ENCODE measurements at places on chromosomes 2 and 18. TPM values are rescaled to one million over a fixed set of nuclear protein-coding genes. Genes with fewer than 3 reads are reported as not detected.

GRCh38 chr2:148023861-148024260 lies 3.0 kb downstream of the MBD5 start:
- no peak for DNase-seq

DNA sequence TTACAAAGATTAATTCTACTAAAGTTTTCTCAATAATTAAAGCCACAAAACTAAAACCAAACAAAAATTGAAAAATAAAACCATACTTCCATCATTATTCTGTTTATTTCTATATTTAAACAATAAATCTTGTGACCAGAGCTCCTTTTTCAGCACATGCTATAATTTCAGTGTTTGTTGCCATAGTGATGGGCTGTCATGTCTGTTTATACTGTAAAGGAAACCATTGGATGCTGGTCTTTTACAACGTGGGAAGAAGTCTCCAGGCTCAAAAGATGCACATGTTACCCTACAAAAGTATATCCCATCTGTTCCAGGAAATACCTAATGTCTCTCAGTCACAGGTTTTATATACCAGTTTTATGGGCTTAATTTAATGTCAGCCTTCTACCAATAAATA lies 100.1 kb upstream of the MC2R start:
- DNase-seq = no peak

DNA sequence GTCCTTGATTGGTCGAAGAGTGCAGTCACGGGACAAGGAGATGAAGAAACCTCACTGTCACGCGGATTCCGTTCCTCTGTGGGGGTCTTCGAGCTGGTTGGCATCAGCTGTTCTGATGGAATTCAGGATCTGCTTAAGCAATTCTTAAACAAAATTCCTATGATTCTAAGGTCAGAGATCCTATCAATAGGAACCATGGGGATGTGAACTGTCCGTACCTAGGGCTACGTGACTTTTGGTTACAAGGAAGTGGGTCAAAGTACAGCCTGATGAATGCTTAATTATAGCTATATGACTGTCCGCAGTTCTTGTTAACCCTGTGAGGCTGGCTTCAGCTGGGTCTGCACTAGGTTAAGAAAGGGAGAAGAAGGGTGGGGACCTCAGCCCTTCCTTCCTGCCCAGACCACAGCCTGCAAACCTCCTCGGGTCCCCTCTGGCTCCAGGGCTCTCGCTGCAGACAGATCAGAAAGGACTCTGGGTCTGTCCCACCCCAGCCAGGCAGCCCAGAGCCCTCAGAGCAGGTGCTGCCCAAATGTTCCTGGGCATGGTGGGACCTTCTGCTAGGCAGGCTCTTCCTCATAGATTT lies 44.2 kb upstream of the TAF1B start:
- DNase-seq = no peak

GRCh38 chr2:88010136-88010535 lies 6.2 kb downstream of the RNU2-63P start:
- DNase-seq = no peak

DNA sequence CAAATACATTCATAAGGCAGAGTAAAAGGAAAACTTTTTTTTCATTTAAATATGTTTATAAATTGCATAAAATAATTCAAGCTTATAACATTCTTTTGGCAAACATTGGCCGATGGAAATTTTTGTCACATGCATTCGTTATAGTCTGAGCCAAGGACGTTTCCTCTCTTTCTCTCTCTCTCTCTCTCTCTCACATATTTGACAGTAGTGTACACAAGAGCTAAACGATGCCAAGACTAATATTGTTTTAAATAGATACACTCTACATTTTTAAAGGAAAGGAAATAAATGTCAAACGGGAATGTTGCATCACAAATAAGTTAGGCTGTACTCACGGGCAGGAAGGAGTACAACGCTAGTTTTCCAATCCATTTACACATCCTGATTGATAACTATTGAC lies 251.1 kb upstream of the SMIM21 start:
- DNase-seq = no peak

G6PC2 gene
- total RNA-seq = not detected

DNA sequence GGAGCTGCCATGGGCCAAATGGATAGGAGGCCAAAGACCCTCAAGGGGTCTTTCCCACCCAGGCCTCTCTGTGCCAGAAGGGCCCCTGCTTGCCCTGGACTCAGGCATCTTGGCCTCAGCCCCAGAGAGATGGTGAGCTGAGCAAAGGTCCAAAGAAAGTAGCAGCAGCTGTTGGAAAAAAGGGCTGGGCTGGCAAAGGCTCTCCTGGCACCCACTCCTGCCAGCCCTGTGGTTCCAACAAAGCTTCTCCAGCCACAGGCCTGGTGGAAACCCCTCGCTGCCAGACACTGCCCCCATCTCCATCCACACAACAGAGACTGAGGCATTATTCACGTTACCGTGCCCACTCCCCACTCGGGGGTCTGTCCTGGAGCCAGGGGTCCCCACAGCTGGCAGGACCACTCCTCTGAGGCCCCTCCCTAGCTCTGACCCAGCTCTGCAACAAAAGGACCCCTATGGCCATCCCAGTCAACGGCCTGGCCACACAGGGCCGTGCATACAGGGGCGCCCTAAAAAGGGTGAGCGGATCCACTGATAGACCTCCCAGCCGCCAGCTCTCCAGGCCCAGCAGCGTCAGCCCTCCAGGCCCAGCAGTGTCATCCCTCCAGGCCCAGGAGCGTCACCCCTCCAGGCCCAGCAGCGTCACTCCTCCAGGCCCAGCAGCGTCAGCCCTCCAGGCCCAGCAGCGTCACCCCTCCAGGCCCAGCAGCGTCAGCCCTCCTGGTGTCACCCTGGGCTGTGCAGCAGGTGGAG lies 10.1 kb downstream of the BIN1 start:
- peak; percentile 93 for DNase-seq

- DNase-seq = no peak
Measured at GRCh38 chr2:5020116-5020875, 671.9 kb upstream of the SOX11 start.

GRCh38 chr18:46319783-46320182 lies 215.6 kb downstream of the HAUS1 start:
- no peak for DNase-seq

DNA sequence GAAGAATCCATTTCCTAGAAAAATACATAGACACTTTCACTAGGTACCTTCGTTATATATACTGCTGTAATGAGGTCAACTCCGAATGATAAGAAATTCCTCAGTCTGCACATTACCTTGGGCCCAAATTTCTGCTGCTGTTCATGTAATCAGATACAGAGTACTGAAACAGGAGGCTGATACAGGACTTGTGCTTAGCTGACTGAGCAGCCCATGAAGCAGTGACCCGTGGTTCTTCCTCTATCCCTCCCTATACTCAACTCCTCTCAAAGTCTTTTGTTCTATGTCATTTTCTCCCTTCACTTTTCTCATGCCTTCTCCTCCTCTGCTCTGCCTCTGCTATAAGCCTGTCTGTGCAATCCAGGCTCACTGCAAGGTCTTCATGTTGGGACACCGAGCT lies 57.5 kb upstream of the ST8SIA5 start:
- no peak for DNase-seq

DNA sequence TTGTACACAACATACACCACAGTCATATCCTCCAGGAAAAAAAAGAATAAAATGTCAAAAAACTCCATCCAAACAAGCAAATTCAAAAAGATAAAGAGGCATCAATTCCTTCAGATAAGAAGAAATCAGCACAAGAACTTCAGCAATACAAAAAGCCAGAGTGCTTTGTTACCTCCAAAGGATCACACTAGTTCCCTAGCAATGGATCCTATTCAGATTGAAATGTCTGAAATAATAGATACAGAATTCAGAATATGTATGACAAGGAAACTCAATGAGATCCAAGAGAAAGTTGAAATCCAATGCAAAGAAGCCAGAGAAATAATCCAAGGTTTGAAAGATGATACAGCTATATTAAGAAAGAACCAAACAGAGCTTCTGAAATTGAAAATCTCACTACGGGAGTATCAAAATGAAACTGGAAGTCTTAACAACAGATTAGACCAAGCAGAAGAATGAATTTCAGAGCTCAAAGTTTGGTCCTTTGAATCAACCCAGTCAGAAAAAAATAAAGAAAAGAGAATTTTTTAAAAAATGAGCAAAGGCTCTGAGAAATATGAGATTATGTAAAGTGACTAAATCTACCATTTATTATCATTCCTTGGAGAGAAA lies 80.6 kb downstream of the TRABD2A start:
- no peak for DNase-seq

DNA sequence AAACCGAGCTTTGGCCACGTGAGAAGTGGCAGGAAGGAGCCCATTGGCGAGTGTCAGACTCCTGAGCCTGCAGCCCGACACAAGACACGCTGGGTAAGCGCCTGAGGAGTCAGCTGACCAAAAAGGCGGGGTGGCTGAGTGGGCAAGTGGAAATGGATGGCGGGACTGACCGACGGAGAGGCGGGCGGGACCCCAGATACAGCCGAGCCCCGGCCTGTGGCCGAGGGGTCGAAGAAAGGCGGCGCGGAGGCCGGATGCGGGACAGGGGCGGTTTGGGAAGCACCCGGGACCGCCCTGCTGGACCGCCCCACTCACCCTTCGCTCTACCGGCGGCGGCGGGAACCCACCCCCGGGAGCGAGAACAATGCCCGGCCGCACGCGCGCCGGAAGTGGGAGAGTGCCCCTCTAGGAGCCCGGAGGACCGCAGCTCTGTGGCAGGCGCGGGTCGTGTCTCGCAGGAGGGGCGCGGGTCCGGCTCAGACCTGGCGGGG lies 22.8 kb downstream of the ZSCAN30 start:
- no peak for DNase-seq

GRCh38 chr2:172409042-172409441 lies 18.3 kb upstream of the ITGA6 start:
- DNase-seq = no peak

DNA sequence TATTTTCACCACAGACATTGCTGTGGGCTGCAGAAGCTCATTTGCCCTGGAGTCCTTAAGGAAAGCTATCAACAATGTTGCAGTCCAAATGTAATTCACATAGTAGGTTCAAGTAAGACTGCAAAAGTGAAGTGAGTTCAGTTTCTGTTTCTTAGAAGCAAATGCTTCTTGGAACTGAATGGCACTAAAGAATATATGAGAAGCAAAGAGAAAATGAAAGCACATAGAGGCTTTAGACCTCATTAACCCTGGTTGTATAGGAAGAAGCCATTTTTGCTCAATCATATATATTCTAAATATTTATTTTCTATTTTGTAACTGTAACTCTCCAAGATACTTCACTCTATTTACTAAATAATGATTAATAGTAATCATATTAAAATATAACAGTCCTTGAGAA lies 292.0 kb downstream of the ZNF804A start:
- no peak for DNase-seq

DNA sequence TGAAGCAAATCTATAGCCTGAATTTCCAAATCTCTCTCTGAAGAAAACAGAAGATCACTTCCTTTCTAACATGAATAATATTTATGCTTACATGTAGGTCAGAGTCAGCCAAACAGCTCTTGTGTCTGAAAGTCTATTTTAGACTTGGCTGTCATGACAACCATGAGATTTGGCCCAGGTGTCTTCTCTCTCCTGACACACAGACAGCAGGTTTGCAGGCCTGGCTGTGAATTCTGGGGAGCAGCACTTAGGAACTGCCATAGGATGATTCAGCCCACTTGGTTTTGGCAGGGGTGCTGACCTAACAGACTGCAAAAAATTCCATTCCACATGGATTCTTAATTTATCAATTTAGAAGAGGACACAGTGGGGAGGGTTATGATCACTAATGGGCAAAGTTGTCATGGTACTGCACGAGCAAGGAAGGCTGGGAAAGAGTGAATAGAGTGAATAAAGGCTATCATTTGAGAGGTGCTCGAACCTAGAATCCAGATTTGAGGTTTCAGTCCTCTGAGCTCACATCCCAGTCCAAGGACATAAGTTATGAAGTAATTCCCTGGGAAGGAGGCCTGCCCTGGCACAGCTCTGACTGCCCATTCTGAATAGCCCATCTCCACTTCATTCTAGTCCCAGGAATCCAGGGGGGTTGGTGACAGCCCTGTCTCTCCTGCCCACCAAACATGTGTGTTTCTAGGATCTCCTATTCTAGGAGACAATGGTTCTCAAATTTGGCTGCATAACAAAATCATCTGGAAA lies 453.9 kb upstream of the TRIB2 start:
- peak; percentile 54 for DNase-seq

GRCh38 chr2:234411793-234412192 lies 85.1 kb downstream of the ARL4C start:
- DNase-seq = no peak

LRATD1 gene
- total RNA-seq = 3.0 TPM

DNA sequence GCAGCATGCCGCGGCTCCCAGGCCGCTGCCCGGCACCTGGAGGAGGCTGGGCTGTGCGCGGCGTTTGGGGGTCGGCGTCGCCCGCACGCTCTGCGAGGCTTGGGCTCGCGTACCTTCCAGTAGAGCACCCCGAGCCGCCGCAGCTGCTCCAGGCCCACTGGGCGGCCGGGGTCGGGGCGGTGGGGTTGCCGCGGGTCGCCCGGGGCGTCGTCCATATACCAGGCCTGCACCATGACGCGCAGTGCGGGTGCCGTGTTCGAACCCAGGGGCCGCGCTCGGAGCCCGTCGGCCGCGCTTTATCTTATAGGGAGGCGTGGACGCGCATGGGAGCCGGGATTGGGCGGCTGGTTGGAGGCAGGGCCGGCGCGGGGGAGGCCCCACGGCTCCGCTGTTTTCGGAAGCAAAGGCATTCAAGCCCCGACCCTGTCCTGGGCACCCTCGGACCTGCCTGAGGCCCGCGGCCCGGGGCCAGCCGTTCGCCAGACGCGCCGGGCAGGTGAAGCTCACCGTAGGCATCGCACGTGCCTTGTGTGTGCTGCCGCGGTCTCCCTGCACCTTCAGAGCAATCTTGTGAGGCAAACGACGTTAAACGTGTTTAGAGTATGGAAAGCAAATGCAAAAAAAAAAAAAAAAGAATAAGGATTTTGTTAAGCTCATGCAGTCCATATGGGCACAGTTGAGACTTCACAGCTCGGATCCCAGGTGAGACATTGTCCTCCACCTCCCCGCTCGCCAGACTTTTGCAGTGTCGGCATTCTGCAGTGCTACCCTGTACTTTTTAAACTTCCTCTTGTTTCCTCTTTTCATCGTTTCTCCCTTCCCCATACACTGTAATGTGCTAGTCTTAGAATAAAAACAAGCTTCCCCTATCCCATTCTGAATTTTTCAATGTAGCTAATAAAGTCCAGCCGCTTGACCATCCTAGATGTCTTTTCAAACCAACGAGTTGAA lies at the start of gene ADI1:
Gene ADI1 (minus strand): TSS at position 277 of the 951 bp plus-strand sequence. CDS start 44 bp downstream, at position 233.
- peak; percentile 74 for DNase-seq

- no peak for DNase-seq
Measured at GRCh38 chr2:177262092-177262491, 2.4 kb downstream of the NFE2L2 start.

DNA sequence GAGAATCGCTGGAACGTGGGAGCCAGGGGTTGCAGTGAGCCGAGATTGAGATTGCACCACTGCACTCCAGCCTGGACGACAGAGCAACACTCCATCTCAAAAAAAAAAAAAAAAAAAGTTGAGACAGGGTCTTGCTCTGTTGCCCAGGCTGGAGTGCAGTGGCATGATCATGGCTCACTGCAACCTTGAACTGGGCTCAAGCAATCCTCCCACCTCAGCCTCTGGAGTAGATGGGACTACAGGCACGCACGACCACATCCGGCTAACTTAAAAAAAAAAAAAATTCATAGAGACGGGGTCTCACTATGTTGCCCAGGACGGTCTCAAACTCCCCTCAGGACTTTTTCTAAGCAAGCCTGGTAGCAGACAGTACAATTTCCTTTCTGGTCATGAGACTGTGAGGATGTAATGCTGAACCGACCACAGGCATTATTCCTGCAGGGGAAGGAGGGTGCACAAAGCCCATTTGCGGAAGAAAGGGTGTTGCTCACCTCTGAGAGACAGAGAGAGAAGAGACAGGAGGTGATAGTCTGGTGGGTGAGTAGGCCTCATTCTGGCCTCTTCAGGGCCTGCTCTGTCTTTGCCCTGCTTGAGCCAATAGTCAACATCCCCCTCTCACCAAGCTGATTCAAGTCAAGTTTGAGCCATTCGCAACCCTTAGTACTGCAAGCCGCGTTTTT lies 205.3 kb downstream of the ZFP36L2 start:
- no peak for DNase-seq
